Spleen (tissue), 13 donors: ENCODE measurements at places on chromosomes 6 and 20.

DNA sequence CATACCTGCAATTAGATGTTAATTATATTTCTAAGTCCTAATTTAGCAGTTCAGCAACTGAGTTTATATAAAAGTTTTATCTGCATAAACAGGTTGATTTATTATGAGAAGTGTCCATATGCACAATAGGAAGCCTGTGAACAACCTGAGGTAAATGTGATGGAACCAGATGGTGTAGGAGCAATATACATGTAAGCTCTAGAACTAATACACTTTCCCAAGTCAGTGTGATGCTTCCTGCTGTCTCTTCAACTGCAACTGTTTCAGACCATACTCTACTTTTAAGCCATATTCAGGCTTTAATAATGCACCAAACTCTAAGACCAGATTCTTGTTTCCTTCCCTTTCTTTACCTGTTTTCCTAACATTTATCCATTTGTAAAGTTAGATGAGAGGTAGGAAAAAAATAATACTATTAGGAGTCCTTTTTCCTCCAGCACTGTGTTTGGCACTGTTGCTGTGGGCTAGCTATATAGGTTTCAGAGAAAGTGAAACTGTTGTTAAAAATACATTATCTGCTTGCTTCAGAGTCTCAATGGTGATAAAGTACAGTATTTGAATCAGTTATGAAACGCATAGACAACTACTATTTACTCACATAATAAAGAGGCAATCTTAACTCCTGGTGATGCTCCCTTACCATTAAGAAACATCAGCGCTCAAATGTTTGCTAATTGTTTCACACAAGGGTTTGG is 1009.3 kb downstream of the GRIK2 start:
- no peak for DNase-seq

DNA sequence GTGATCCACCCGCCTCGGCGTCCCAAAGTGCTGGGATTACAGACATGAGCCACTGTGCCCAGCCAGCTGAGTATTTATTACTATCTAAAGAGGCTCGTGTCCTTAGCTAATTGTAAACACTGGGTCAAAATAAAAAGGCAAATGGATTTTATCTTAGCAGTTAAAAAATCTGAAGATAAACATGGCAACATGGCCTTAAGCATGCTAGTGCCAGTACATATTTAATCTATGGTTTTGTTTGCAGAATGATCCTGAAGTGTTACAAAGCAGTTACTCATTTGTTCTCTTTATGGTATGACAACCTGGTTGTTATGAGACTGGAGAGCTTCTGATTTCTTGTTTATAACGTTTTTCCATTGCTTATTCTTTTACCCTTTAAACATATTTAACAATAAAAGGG is 3.9 kb upstream of the KIAA0408 start:
- no peak for DNase-seq

DNA sequence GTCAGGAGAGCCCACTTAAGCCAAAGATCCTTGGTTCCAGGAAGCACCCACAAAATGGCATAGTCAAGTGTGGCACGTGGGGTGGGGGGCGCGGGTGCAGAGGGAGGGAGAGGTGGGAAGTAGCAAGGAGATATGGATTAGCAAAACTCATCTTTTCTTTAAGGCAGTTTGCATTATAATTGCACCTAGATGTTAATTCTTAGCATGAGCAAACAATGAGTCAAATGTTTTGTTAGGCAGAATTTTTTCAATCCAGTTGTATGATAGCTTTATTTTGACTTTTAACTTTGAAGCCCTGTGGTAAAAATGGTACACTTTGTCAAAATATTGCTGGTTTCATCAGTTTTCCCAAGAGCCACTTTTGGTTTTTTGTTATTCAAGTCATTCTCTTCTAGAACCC is 15.0 kb downstream of the SCAND1 start:
- DNase-seq = no peak

DNA sequence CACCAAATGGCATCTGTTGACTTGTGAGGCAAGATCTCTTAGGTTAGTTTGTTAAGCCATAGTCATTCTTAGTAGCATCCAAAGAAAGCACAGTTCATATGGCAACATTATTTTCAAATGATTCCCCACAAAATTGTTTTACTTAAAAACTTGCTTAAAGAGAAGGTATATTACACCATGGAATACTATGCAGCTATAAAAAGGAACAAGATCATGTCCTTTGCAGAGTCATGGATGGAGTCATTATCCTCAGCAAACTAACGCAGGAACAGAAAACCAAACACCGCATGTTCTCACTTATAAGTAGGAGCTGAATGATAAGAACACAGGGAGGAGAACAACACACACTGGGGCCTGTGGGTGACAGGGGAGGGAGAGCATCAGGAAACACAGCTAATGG is 10.9 kb upstream of the DSE start:
- no peak for DNase-seq

- no peak for DNase-seq
These were observed 20.7 kb upstream of the TRIM27 start for GRCh38 chr6:28944412-28944865.
